ENCODE measurements at places on chromosomes 6 and 20. TPM values are rescaled to one million over a fixed set of nuclear protein-coding genes. Genes with fewer than 3 reads are reported as not detected.

Gene FAM83B
- not detected for total RNA-seq

Gene SDC4
- 172 TPM for total RNA-seq

Gene NR2E1
- not detected for total RNA-seq

Gene DYNLT2
- total RNA-seq: 0.83 TPM

Gene MEP1A
- total RNA-seq: not detected

Gene HLA-DMB
- not detected for total RNA-seq

Gene FUT9
- not detected for total RNA-seq

Gene WFDC5
- total RNA-seq: not detected

Gene PXMP4
- 3.0 TPM for total RNA-seq

Gene LY6G6C
- total RNA-seq: not detected

Gene PSMB9
- 11.6 TPM for total RNA-seq

Gene TCP11
- 0.46 TPM for total RNA-seq

Gene EYA4
- not detected for total RNA-seq

Data from smooth muscle cell of the umbilical artery (primary cell).